Skeletal muscle tissue (tissue), 5 donors: ENCODE measurements at places on chromosomes 7 and 10. TPM values are rescaled to one million over a fixed set of nuclear protein-coding genes. Genes with fewer than 3 reads are reported as not detected.

ITGB8 gene
- 12.5 TPM for total RNA-seq

LRRC4 gene
- 1.0 TPM for total RNA-seq

KLHDC10 gene
- total RNA-seq = 49.1 TPM

LRMDA gene
- 7.3 TPM for total RNA-seq

CASP2 gene
- 9.4 TPM for total RNA-seq

PRSS2 gene
- not detected for total RNA-seq
